ENCODE measurements at places on chromosomes 4 and X.

DNA sequence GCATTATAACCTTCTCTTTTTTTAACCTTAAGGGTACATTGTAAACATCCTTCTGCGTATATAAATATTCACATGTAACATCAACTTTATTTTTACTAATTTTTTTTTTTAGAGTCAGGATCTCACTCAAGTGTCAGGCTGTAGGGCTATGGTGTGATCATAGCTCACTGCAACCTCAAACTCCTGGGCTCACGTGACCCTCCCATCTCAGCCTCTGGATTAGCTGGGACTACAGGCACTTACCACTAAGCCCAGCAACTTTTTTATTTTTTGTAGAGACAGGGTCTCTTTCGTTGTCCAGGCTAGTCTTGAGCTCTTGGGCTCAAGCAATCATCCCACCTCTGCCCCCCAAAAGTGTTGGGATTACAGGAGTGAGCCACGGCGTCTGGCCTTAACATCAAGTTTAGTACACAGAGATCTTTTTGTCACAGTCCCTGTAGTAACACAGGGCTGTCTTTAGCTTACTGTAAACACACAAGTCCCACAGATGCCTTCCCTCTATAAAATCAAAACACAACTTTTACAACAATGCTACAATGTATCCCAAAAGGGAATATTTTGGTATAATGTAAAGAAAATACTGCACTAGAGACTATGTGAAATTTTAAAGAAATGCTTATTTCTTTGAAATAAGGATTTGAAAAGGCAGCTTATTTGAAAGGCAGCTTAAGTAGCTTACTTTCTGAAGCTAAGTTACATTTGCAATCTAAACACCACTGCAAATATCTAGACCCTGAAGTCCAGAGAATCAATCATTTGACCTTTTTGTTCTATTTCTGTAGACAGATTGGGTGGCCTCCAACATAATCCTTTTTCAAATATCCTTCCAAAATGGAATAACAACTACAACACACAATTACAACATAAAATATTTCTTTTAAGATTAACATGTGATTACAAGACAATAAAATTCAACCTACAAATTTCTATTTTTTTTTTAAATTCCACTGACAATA, 116.0 kb downstream of the APBB2 start:
- no peak for DNase-seq

DNA sequence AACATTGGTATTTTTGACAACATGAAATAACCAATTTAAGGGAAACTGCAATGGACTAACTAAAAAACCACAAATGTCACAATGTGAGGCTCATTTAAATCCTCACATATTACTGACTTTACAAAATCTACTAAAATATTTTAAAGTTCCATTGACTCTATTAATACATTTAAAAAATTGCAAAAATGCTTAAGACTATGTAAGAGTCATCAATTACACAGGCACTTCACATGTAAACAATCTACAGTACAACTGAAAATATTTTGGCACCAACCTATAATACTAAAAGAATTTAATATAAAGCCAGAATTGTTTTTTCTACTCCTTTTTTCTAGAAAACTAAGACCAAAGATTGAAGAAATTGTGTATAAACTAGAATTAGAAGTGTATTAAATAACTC, 76.8 kb upstream of the RBMXL3 start:
- DNase-seq: no peak

GRCh38 chrX:13759152-13759718, 24.7 kb downstream of the OFD1 start:
- DNase-seq: no peak

DNA sequence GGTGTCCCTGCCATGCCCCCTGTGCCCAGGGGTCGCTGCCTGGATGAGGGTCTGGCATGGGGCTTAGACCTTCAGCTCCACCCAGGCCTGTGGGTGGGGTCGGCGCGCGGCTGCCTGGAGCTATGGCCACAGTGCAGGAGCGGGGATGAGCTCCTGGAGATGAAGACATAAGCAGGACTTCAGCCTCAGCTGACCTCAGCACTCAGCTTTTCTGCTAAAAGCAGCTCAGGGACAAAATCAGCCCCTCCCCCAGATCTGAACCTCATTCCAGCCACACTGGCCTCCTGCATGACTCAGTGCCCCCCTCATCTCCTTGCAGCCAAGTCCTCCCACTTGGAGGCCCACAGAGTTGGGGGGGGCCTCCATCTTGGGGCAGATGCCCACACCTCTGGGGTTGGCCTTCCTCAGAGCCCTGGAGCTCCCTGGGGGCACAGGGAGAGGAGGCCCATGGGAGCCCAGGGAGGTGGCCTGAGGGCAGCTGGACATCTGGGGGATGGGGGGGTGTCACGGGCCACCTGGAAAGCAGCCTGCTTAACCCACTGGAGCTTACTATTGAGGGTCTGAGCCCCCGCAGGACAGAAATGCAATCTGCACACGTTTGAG, 19.4 kb upstream of the CPLX1 start:
- no peak for DNase-seq

Measured in amniotic stem cell (primary cell).